ENCODE measurements at places on chromosomes 3 and 15.

DNA sequence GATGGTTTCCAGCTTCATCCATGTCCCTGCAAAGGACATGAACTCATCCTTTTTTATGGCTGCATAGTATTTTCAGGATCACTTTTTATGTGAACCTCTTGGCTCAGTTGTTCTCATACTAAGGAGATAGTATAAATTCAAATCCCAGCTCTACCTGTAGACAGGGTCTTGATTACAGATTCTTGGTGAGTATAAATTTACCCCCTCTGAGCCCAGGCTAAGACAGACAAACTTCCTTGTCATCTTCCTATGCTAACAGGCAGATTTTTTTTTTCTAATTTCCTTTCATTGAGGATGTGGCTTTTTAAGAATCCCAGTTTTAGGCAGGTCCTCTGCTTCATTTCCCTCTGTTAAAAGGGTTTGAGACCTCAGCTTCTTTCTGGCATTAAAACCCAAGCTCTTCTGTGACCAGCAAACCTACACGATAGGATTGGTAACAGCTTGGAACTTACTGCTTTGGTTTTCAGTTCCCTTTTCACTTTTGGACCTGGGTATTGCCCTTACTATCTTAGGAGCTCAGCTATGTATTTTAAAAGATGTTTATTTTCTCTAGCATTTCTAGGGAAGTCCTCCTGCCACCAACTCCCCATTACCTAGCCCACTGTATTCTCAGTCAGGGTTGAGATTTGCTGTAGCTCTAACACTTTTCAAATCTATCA is 72.5 kb downstream of the VPS8 start:
- DNase-seq, result no peak

GRCh38 chr15:77017761-77018720 is 23.1 kb downstream of the PSTPIP1 start:
- no peak for DNase-seq

DNA sequence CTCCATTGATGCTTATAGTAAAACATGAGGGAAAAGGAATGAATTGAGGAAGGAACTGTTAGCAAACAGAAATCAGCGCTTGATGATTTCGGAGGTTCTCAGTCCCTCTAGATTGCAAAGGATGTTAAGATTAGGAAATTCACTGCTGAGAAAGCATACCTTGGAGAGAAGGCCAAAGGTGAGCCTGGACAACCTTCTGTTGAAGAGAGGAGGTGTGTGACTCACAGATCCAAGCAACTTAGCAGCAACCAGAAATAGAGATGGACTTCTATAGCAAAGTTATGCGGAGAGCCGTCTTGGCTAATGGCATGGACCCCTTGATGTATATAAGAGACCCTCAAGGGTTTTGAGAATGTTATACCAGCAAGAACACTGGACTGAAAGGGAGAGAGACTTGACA is 114.3 kb downstream of the EEFSEC start:
- no peak for DNase-seq

GRCh38 chr15:97728791-97729190 is 231.7 kb upstream of the ARRDC4 start:
- no peak for DNase-seq

DNA sequence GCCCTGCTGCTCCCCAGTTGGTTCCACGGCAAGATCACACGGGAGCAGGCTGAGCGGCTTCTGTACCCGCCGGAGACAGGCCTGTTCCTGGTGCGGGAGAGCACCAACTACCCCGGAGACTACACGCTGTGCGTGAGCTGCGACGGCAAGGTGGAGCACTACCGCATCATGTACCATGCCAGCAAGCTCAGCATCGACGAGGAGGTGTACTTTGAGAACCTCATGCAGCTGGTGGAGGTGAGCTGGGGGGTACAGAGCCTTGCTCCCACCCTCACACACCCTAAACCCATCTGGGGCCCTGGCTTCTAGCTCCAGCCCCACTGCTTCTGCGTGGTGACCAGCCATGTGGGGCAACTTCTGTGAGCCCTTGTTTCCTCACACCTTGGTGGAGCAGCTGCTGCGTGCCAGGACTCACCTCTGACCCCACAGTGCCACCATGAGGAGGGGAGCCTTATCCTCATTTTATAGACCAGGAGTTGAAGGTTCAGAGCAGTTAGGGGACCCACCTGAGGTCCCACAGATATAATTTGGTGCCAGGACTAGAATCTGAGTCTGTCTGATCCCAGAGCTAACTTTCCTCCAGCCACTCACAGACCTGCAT is 13.3 kb upstream of the LMAN1L start:
- DNase-seq, result no peak

DNA sequence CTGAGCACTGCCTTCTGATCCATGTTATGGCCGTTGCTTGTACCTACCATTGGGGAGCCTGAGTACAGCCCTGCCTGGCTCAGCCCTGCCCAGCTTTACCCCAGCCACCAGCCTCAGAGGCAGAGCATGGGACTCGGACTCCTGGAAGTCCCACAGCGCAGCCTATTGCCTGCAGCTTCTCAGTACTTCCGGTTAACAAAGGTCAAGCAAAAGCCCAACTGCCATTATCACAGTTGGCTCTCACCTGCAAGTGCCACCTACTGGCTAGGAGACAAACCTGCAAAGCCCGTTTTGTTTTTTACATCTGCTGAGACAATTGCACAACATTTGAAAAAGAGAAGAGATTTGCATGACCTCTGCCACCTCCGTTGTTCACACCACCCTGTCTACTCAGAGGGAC is 1081.7 kb downstream of the NAALADL2 start:
- DNase-seq, result no peak

Measured in NCI-H1930 (cell line).